ENCODE measurements at places on chromosomes 5 and 9. TPM values are rescaled to one million over a fixed set of nuclear protein-coding genes. Genes with fewer than 3 reads are reported as not detected.
A peak's percentile ranks its signal among the peaks of the same experiment; 100 is the strongest.

Gene MSMP
- polyA plus RNA-seq, result not detected

Gene TAF11L4
- polyA plus RNA-seq, result not detected

Gene ENTREP1
- polyA plus RNA-seq, result 0.03 TPM

Gene BTNL3
- polyA plus RNA-seq, result not detected

Gene TAF11L10
- polyA plus RNA-seq, result not detected

Gene NR5A1
- not detected for polyA plus RNA-seq

Gene F2RL2
- polyA plus RNA-seq, result 91.6 TPM

Gene HAPLN1
- 7.7 TPM for polyA plus RNA-seq

Gene SPINK13
- polyA plus RNA-seq, result not detected

Gene CATSPER3
- polyA plus RNA-seq, result 0.32 TPM

DNA sequence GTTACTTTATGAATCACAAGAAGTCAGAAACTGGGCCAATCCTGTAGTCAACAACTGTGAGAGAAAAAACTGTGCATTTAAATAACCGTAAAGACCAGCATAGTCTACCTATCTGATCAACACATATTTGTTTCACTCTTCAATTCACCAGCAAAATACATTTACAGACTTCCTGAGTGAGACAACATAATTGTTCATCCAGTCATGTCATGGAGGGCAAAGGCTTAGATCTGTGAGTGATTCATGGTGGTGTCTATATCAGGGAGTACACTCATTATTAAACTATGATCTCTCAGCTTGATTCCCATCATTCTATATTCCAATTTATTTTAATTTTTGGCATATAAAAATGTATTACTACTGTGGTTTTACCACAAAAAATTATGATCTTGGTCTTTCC lies 694.6 kb downstream of the DNAH5 start:
- DNase-seq, result peak; percentile 78

GRCh38 chr5:148939676-148940075 lies 113.3 kb downstream of the ADRB2 start:
- DNase-seq, result peak; percentile 34

- DNase-seq, result peak; percentile 91
Measured at GRCh38 chr5:128782446-128782845, 182.8 kb upstream of the SLC27A6 start.

- peak; percentile 44 for DNase-seq
Measured at GRCh38 chr9:97900738-97901565, 21.3 kb downstream of the TRMO start.

- DNase-seq, result no peak
Measured at GRCh38 chr5:133635051-133635450, 22.7 kb upstream of the FSTL4 start.

DNA sequence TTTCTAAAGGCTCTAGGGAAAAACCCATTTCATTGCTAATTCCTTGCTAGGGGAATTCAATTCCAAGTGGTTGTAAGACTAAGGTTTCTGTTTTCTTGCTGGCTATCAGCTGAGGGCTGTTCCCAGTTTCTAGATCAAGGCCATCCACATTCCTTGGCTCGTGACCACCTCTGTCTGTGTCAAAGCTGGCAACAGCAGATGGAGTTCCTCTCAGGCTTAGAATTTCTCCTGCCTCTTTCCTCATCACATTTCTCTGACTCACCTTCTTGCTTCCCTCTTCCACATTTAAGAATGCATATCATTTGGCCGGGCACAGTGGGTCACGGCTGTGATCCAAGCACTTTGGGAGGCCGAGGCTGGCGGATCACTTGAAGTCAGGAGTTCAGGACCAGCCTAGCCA lies 19.0 kb downstream of the DAB2IP start:
- DNase-seq, result peak; percentile 83

- DNase-seq, result no peak
Measured at GRCh38 chr5:165076686-165077085, 1571.3 kb downstream of the MAT2B start.

DNA sequence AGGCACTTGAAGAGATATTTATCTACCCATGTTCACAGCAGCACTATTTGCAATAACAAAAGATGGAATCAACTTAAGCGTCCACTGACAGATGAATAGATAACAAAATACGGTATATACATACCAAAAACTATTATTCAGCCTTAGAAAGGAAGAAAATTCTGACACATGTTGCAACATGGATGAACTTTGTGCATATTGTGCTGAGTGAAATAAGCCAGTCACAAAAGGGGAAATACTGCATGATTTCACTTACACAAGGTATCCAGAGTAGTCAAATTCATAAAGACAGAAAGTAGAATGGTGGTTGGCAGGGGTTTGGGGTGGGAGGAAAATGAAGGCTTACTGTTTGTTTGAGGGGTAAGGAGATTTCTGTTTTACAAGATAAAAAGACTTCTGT lies 66.0 kb downstream of the FBN2 start:
- no peak for DNase-seq

DNA sequence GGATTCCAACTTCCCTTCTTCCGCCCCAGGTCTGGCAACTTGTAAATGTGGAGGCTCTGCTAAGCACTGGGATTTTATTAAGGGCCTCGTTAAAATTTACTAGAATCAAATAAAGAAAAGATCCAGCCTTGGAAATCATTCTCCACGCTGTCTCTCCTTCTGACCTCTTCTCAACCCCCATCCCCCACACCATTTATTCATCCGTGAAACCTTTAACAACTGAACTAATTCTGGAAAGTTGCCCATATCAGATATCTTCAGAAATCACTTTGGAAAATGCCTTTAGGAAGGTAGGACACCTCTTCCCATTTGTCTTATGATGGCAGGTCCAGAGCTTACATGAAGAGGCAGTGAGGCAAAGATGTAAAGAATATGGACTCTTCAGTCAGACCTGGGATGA lies 288.5 kb downstream of the SLIT3 start:
- DNase-seq, result no peak

DNA sequence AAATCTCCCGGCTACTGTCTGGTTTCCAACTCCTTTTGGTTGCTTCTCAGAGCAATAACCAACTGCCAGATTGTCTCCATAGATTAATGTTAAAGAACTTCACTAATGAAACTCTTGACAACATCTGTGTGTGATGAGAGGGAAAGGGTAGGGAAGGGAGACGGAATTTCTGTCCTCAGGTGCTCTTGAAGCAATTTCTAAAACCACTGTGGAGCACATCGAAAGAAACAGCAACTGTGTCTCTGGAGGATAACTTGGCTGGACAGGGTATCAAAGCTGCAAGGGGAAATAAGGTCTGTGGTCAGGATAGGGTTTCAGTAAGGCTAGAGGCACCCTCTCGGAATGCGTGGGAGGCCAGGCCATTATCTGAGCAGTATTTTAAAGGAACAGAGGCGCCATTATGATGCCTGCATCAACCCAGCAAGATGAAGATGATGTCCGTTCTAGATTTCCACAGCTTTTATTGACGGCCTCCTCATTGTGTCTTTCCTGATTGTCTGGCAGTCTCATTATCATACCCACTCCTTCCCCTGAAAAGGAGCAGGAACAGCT lies 76.6 kb downstream of the RORB start:
- DNase-seq, result no peak

DNA sequence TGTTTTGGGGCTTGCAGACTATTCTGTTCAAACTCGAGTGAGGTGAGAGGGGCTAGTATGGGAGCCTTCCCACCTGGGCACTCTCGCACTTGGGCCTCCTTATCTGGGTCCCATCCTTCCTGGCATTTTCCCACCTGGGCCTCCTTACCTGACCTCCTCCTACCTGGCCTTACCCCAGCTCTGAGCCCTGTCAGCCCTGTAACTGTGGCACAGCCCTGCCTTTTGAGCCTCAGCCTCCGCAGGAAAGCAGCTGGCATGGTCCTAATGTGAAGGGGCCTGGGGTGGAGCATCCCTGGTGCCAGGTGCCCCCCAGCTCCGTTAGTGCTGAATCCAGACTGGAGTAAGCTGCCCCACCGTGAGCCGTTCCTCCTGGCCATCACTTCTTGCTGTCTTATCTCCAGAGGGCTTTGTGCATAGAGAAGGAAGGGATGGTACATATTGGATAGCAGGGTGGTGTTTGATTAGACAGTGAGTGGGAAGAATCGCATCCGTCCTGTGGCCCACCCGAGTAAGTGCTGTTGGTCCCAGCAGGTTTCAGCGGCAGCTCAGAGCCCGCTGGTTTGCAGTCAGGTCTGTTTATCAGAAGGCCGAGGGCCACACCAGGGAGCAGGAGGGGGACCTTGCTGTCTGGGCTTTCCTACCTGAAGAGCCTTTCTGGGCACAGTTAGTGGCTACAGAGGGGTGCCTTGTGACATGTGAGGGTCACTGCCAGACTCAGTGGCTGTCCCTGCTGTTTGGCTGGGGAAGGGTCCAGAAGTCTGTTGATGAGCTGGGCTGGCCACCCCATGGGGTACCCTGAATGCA lies 76.5 kb downstream of the WNK2 start:
- no peak for DNase-seq

GRCh38 chr9:5896863-5897262 lies 6.2 kb downstream of the MLANA start:
- no peak for DNase-seq

DNA sequence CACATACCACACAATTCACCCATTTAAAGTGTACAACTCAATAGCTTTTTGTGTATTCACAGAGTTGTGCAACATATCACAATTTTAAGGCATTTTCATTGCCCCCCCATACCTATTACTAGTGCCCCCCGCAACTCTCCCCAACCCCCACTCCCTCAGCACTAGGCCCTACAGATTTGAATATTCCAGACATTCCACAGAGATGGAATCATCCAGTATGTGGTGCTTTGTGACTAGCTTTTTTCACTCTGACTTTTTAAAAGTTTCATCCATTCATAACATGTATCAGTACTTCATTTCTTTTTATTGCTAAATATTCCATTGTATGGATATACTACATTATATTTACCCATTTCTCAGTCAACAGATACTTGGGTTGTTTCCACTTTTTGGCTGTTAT lies 102.9 kb upstream of the LRRTM2 start:
- peak; percentile 65 for DNase-seq

- peak; percentile 50 for DNase-seq
Measured at GRCh38 chr5:146007270-146007669, 70.9 kb downstream of the SH3RF2 start.

GRCh38 chr5:128426090-128426534 lies 111.9 kb downstream of the FBN2 start:
- no peak for DNase-seq

DNA sequence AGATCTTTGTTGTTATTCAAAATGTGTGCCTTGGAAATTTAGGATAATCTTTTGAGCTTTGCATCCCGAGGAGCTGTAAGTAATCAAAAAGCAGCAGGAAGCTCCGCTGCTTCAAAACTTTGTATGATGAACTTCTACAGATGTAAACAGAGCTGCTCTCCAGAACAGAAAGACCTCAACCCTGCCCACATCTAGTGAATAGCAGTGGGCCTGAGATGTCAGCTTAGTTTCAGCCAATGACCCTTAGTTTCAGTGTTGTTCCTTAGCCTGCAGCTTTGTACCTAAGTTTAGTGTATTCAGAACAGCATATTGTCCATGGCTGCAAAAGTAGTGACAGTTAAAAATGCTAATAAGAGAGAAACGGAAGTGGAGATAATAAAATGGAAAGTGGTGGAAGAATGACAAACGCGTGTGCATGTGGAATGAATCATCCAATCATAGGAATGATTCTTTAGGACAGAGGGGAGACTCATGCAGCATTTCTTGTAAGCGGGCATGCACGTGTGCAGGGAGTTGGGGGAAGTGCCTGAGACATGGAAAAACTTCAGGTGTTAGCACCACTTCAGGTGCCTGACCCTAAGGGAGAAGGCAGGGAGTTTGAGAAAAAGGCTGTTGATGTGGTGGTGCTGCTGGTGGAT lies 24.9 kb downstream of the SNX24 start:
- DNase-seq, result peak; percentile 59

DNA sequence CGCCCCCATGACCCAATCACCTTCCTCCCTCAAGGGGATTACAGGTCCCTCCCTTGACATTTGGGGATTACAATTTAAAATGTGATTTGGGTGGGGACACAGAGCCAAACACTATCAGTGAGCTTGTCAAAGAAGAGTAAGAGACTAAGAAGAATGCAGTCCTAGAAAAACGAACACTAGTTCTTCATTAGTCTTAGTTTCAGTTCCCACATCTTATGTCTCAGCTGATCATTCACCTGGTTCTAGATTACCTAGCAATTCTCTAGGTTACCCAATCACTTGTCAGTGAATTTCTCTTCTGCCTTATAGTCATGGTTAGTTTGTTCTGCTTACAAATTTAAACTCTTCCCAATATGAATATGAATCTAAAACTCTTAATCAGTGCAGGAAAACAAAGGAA lies 251.5 kb downstream of the COX7C start:
- no peak for DNase-seq

DNA sequence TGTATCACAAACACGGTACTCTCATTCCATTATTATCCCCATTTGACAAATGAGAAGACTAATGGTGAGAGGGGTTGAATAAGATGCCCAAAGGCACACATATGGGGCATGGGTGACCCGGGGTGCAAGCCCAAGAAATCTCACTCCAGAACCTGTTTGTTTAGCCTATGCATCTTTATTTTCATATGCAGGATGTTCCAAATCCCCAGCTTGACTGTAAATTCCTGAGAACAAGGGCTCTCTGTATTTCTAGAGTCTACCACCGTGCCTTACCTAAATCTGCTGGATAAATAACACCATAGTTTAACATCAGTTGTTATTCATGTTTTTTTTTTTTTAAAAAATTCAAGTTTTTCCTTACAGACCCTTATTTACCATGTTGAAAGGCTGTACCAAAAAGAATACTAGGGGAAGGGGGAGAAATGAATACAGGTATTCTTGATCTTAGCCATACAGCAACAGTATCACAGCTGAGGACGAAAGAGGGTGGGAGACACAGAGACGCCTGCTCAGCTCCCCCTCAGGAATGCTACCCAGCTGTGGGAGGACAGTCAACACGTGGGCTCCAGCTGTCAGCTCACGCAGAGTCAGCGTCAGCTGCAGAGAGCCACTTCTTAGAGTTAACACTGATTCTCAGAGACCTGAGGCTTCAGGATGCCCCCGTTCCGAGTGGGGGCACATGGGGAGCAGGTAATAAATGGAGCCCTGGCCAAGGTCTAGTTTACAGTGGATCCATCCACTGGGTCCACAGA lies 86.6 kb downstream of the MED27 start:
- no peak for DNase-seq

- DNase-seq, result peak; percentile 1
Measured at GRCh38 chr5:95780597-95780996, 41.9 kb downstream of the GLRX start.

DNA sequence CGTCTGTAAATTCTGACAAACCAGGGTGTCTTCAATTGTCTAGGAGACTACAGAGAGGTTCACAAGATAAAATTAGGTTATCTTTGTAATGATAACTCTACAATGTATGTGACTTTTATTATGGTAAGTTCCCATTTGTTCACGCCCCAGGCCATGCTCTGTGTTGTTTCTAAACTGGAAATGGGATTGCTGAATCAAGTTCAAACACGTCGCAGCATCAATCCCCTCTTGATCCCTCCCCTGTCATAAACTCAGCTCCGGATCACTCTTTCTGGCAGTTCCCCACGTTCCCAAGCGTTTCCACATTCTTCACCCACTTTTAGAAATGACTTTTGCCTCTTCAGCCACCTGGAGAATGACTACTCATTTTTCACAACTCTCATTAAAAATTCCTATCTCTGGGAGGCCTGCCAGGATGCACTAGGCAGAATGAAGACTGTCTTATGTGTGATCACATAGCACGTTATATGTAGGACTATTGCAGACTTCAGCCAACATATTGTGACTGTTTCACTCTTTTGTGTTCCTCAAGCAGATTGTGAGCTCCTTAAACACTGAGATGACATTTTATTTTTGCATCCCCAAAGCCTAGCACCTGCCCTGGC lies 1124.2 kb upstream of the WWC1 start:
- peak; percentile 11 for DNase-seq
